ENCODE measurements at places on chromosomes 7 and 10. TPM values are rescaled to one million over a fixed set of nuclear protein-coding genes. Genes with fewer than 3 reads are reported as not detected.

DNA sequence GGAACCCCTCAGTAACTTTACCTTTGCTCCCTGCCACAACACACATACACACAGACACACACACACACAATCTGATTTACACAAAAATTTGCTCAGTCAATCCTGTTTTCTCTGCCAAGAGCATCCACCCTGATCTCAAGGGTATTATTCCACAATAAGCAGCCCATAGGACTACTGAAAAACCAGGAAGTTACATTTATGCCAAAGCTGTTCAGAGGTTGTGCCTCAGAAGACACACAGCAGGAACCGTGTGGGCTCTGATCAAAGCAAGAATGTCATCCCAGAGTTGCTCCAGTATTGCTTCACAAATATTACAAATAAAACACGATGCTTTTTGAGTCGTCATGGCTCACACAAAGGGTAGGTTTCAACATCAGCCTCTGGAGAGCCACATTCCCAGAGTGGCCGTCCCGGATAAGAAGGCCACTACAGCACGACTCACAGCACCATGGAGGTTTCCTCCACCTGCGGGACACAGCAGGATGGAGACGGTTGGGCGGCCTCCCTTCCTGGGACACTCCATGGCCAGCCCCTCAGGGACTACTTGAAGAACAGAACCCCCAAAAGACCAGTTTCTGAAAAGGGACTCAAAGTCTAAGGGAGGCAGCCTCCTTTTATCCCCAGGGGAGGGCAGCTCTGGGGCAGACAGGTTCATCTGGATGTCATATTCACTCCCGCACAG, 1.6 kb downstream of the AIFM2 start:
- ATAC-seq, result no peak

Gene IDI2
- not detected for total RNA-seq

Gene SORCS1
- total RNA-seq, result 1.2 TPM

- no peak for ATAC-seq
Observed at GRCh38 chr10:119786117-119786769, 60.4 kb downstream of the INPP5F start.

GRCh38 chr7:27179503-27180430, 5.3 kb downstream of the HOXA11 start:
- ATAC-seq, result peak; percentile 70

DNA sequence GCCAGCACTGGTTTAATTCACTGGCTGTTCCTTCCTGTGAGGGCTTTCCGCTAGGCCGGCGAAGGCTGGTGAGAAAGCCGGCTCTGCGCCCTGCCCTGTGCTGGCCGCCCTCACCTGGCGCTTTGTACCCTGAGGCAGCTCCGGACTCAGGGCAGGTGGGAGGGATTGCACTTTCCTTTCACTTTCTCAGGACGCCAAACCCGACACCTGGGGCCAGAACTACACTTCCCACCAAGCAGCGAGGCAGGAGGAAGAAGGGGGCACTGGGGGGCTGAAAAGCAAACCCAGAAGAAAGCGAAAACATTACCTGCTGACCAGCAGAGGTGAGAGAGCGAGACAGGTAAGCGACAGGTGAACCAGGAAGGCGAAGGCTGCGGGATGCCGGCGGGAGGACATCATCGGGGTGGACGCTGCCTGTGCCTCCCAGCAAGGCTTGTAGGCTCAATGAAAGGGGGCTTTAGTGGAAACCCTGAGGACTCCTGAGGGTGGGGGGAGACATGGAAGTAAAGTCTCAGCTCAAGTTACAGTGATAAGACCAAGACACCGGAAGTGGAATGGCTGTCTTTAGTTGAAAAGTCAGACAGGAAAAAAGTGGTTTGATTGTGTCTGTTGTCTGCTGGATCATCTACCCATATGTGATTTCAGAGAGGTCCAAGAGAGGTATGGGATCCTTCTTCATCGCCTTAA, at the start of gene RAB19:
TSS of gene RAB19 (plus strand) at position 181 of the 687 bp plus-strand sequence. CDS start 3,589 bp downstream, outside the sequence.
- no peak for ATAC-seq

DNA sequence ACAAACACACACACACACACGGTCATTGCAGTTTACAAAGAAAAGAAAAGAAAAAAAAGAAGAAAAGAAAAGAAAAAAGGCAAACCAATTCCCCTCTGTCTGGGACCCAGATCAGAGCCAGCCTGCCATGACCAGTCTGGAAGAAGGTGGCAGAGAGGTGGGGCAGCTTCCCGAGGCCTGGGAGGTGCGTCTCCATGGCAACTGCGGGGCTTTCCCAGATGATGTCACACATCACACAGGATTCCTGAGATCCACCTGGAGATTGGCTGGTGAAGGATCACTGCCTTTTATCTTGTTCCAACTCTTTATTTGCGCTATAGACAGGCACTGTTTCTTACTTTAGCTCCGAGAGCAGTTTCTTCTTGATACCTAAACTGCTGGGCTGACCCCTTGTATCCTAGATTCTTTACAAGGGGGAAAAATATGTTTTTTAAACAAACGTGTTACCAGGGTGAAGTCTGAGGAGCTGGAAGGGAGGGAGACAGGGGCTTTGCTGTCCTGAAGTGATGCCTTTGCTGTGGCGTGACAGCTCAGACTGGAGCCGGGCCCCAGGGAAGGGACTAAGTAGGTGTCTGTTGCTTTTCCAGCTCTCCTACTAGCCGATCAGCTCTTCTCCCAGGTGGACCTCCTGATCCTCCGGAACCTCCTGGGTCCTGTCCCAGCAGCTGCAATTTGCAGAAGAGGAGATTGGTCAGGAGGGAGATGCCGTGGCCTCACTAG, 298.5 kb downstream of the KLF6 start:
- peak; percentile 79 for ATAC-seq

DNA sequence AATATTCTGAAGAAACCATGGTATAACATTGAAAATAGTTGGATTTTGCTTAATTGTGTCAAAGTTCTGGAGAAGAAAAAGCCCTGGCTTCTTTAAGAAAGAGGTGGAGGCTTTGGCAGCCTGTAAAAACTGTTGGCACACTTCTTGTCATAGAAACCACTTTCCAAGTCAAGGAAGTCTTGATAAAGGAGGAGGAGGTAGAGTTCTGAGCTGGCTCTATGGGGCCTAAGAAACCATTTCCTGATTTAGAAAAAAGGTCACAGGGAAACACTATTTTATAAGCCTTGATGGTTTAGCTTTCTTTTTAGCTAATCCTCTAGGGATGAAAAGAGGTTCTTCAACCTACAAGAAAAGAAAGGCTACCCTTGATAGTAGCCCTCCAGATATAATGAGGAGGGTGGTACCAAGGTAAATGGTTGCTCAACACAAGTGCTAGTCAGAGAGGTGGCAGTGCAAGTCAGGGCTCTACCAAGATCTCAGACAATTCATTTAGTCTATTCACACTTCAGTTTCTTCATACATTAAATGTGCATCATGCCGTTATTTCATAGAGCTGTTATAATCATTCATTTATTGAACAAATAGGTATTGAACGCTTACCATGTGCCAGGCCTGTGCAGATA, 346.9 kb downstream of the RNLS start:
- ATAC-seq, result no peak

Gene MYOZ1
- total RNA-seq, result not detected

- ATAC-seq, result no peak
Observed at GRCh38 chr10:26334232-26334931, 103.8 kb upstream of the APBB1IP start.

GRCh38 chr7:87354749-87355148, 9.3 kb downstream of the CROT start:
- no peak for ATAC-seq

GRCh38 chr10:17730667-17731066, 21.3 kb upstream of the TMEM236 start:
- ATAC-seq, result no peak

DNA sequence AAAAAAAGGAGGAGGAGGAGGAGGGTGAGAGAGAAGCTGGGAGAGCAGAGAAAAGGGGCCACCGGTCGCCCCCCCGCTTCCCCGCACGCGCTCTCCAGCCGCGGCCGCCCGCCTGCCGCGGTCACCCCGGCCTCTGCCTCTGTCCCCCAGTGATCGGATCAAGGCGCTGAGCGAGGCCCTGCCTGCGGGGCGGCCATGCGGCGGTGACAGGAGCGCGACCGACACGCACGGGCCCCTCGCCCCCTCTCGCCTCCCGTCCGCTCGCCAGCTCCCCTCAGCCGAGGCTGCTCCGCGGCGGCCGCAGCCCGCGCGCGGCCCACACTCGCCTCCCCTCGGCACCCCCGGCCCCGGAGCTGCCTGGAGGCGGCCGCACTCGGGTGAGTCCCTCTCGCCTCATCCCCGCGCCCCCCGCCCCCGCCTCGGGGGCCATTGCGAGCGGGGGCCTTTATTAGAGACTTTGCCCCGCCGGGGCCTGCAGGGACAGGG, at the start of gene GTF2I:
TSS of gene GTF2I (plus strand) at position 27 of the 486 bp plus-strand sequence. CDS start 31,411 bp downstream, outside the sequence.
- peak; percentile 50 for ATAC-seq

Gene OTUD1
- total RNA-seq, result 6.9 TPM

GRCh38 chr10:114526504-114527238, 122.4 kb upstream of the AFAP1L2 start:
- peak; percentile 99 for ATAC-seq

DNA sequence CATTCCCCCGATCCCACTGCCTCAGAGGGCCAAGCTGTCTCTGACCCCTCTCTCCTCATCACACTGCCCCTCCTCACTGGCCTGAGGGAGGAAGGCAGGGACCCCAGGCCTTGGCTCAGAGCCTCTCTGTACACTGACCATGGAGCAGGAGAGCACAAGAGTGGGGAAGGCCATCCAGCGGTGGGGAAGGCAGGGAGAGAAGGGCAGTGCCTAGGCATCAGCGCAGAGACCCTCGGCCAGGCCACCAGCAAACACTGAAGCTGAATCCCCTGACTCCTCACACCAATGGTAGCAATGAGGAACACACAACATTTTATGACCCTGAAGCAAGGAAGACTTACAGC, 14.8 kb downstream of the OGDHL start:
- no peak for ATAC-seq

GRCh38 chr10:93554760-93555432, 11.6 kb upstream of the FFAR4 start:
- ATAC-seq, result peak; percentile 97

Gene UCMA
- total RNA-seq, result not detected
